ENCODE measurements at places on chromosomes 5 and 9.

GRCh38 chr5:68834491-68834981, 259.3 kb upstream of the SLC30A5 start:
- DNase-seq, result no peak

- DNase-seq, result no peak
Measured at GRCh38 chr5:107385708-107386107, 285.0 kb downstream of the EFNA5 start.

DNA sequence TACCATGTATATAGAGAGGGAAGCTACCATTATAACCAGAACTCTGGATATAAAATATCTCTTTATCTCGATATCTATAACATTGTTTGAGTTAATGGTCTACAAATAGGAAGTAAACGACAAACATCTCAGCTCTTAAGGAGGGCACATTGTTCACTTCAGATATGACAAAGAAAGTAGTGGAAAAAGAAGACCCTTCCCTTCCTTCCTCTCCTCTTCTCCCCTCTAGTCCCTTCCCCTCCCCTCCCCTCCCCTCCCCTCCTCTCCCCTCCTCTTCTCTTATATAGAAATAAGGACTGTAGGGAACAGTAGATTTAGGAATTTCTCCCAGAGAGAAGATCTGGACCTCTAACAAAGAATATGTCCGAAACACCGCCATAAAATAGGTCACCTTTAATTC, 1731.9 kb upstream of the CDH9 start:
- DNase-seq, result no peak

DNA sequence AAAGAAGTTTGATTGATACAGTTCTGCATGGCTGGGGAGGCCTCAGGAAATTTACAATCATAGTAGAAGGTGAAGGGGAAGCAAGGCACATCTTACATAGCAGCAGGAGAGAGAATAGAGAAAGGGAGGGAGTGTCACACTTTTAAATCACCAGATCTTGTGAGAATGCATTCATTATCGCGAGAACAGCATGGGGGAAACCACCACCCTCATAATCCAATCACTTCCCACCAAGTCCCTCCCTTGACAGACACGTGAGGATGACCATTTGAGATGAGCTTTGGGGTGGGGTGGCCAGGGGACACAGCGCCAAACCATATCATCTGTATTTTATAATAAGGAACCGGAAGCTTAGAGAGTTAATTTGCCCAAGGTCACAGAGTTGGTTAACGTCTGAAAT, 13.7 kb upstream of the FOCAD start:
- DNase-seq, result no peak

DNA sequence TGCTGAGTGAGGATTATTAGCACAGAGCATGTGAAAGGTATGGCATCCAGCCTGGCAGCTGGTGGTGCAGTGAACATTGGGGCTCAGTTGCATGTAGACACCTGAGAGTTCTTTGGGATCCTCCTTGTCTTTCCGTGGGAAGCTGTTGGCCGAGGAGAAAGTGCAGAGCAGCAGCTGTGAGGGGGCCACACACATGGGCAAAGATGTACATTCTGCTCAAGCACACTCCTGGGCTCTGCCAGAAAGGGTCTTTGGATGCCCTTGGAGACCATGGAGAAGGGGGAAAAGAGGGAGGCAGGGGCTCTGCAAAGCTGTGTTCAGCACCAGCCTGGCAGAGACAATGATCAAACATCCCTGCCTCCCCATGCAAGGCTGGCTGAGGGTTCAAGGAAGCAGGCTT, 138.7 kb upstream of the PITX1 start:
- no peak for DNase-seq

DNA sequence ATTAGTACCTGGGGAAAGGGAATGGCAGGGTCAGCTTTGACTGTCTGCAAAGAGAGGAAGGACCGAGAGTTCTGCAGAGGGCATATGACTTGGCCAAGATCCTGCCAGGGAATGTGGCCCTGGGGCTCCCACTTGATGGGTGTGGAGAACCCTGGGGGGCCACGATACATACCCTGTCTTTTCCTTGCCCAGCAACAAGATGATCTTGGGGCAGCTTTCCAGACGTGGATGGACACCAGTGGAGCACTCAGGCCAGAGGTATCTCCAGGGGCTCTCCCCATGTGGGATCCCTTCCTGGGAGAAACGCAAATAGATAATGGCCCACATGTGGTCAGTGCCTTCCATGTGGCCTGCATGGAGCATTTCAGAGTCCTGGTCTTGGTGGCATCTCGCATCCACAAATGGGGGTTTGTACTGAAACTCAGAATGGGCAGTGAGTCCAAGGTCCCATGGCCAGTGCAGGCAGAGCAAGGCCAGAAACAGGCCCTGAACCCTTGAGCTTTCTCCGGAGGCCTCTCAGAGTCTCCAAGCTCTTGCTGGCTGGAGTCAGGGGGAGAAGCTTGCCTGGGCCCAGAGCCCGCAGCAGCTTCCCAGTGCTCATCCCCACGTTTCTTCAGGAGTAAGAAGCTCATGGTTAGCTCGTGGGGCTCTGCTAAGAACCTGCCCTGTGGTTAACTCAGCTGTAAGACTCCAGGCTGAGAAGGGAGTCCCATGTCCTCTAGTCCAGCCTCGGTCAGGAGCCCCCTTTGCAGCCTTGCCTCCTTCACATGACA, 18.3 kb upstream of the ORM1 start:
- DNase-seq, result no peak

- peak; percentile 40 for DNase-seq
Measured at GRCh38 chr9:124551472-124552272, 44.5 kb upstream of the NR5A1 start.

GRCh38 chr9:108743901-108744371, 111.8 kb downstream of the ACTL7B start:
- peak; percentile 93 for DNase-seq

GRCh38 chr9:86470326-86470725, 116.1 kb upstream of the TUT7 start:
- DNase-seq, result no peak

DNA sequence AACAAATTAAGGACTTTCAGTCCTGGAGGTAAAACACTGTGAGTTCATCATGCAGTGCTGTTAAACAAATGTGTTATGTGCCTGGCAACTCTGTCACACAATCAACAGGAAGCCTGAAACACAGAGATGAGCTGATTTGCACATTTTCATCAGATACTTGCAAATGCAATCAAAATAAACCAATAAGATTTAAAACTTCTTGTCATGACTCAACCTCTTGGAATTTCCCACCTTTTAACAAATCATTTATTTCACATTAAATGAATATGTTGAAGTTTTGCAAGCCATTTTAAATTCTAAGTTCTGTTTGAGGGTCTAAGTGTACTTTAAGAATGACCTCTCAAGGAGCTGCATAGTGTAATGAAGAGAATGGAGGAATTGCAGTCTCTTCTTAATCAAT, 64.4 kb downstream of the ANXA1 start:
- no peak for DNase-seq

DNA sequence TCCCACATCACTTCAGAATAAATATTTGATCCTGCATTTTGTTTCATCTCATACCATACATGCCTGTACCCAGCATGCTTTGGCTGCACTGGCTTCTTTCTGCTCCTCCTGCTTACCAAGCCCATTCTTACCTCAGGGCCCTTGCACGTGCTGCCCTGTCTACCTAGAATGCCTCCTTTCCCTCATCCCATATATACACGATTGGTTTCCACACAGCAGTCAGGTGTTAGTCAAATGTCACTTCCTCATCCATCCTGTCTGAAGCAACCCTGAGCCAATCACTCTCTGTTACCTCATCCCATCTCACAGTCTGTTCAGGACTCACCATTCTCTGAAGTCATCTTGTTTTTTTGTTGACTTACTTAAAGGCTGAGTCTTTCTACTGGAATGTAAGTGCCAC, 30.3 kb downstream of the CAST start:
- no peak for DNase-seq

DNA sequence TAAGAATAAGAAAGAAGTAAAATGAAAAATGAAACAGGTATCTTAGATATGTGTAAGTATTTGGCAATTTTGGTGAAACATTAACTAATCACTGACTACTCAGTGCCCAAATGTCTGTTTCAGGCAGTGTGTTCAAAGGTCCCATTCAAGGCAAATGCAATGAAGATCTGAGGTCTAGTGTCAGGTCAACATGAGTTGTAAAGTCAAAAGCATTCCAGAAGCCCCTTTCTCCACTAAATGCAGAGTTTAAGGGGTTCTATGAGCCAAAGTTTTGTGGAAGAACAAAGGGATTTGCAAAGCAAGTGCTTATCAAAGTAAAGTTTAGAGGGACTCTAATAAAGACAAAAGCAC, 71.0 kb upstream of the GPBP1 start:
- no peak for DNase-seq

DNA sequence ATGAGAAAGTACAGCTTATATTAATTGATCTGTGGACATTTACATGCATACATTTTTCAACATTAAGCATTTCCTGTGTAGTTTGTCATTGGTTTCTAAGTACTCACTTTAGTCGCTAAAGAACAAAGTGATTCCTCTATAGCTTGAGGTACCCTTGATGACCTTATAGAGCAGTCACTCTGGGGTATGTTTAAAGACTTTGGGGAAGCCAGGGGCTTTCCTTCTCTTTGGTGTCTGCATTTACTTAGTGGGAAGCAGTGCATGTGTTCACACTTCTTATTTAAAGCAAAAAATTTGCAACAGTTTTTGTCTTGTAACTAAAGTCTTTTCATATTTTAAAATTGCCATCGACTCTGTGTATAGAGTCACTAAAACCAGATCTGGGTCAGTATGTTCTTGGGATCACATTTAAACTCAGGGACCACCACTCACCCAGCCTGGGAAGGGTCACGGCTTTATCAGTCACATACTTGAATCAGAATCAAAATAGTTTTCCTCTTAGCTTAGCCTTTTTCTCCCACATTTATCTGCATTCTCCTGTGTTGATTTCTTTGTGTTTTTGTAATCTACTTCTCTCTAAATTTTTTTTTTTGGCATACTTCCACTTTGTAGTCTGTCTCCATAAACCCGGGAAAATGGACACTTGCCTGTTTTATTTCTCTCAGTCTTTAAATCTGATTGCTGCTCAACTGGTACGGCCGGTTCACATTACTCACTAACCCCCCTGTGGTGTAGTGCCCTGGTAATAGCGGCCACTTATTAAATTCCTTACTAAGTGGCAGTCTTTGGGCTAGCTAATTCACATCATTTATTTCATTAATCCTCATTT, 143.9 kb upstream of the FBN2 start:
- no peak for DNase-seq

DNA sequence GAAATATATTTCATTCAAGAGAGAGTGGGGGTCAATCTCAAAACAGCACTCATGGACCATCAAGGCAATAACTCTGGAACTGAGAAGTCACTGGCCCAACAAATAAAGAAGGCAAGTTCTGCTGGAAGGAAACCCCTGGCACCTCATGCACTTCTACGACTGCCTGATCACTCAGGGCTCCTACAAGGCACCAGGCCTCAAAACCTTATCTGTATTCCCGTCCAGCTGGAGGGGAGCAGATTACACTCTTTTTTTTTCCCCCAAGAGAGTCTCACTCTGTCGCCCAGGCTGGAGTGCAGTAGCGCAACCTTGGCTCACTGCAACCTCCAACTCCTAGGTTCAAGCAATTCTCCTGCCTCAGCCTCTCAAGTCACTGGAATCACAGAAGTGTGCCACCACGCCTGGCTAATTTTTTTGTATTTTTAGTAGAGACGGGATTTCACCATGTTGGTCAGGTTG, 49.9 kb downstream of the P4HA2 start:
- DNase-seq, result no peak

- no peak for DNase-seq
Measured at GRCh38 chr9:29063031-29063430, 1489.8 kb upstream of the C9orf72 start.

GRCh38 chr9:114619191-114619761, 8.2 kb downstream of the TMEM268 start:
- no peak for DNase-seq

DNA sequence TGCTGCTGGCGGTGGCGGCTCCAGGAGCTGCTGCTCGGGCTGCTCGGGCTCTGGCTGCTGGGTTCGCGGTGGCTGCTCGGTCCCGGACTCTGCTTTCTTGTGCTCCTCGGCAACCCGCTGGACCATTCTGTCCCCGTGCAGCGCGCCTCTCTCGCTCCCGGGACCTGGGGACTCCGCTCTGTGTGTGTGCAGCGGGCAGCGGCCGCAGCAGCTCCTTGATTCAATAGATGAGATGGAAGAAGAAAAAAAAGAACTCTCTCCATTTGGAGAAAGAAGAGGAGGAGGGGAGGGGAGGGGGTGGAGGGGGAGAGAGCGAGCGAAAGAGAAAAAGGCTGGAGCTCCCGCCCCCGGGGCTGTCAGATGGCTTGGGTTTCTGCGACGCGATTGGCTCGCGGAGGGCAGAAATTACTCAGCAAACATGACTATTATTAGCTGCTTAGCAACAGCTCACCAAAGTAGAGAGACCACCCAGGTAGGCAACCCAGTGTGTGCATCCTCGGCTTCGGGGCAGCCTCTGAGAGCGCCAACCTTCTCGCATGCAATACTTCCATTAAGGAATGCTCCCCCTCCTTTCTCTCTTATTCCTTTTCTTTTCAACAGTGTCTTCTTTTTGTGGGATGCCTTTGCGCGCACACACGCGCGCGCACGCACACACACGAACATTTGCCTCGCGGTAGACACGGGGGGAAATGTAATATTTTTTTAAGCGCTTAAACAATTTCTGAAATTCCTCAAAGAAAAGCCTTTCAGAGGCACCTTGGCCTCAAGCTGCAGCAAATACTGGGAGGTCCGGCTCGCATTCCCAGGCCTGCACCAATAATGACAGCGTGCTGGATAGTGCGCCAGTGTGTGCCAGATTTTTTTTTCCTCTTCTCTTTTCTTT, 7.6 kb downstream of the PTCH1 start:
- DNase-seq, result peak; percentile 97

DNA sequence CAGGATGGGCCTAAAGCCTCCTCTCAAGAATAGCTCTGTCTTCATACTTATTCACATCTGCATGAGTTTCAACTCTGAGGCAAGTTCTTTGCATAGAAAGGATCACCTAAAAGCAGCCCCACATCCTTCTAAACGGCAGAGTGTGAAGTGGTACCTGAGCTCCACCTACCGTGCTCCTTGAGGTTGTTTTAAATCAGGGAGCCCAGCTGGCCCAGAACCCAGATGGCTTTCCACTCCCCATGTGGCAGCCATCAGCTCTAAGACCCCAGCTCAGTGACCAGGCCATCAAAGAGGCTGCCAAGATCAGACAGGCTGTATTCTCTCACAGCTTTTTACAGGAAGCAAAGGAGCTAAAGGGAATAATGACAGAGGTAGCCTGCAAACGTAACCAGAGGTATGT, 299.3 kb downstream of the RASEF start:
- peak; percentile 59 for DNase-seq
